Left lung (tissue), 14 donors: ENCODE measurements at places on chromosomes 5 and 9. TPM values are rescaled to one million over a fixed set of nuclear protein-coding genes. Genes with fewer than 3 reads are reported as not detected.

- no peak for DNase-seq
Measured at GRCh38 chr9:99253772-99254431, 31.8 kb downstream of the SEC61B start.

GRCh38 chr9:15889555-15889954 is 336.7 kb downstream of the CCDC171 start:
- no peak for DNase-seq

- no peak for DNase-seq
Measured at GRCh38 chr5:74864823-74865222, 1.4 kb downstream of the FAM169A start.

- no peak for DNase-seq
Measured at GRCh38 chr5:133925866-133926488, 42.4 kb downstream of the C5orf15 start.

DNA sequence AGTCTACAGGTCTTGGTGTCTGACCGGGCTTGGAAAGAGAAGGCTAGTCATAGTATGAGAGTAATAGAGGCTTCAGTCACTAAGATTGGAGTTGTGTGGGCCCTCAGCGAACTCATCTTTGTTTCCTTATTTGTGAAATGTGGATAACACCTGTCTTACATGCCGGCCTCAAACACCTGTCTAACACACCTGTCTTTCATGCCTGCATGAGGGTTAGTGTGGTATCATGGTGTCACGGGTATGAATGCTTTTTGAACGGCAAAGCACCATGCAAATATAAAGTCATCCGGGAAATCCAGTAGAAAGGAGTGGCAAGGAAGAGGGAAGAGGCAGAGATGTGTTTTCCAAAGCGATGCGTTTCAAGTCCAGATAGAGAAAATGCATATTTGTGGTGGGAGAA is 25.5 kb downstream of the GRAMD2B start:
- no peak for DNase-seq

Gene SLC4A9
- not detected for polyA plus RNA-seq

- DNase-seq, result no peak
Measured at GRCh38 chr5:59158637-59159391, 575.9 kb downstream of the RAB3C start.

- no peak for DNase-seq
Measured at GRCh38 chr9:125521462-125522327, 185.3 kb downstream of the MAPKAP1 start.

Gene SMIM33
- polyA plus RNA-seq, result not detected
